NCI-H187 (cell line): ENCODE measurements at places on chromosomes 12 and 14.

GRCh38 chr14:104579507-104579906, at the start of gene C14orf180:
C14orf180 (plus strand) TSS chr14:104579764; CDS start chr14:104586431, 6,667 bp downstream.
- DNase-seq: no peak

GRCh38 chr14:95185033-95185766, 27.9 kb upstream of the DICER1 start:
- DNase-seq: no peak

- DNase-seq: no peak
These were observed 44.9 kb downstream of the BICD1 start for GRCh38 chr12:32151552-32151951.

GRCh38 chr12:126856958-126857357, 1410.0 kb upstream of the TMEM132C start:
- no peak for DNase-seq

DNA sequence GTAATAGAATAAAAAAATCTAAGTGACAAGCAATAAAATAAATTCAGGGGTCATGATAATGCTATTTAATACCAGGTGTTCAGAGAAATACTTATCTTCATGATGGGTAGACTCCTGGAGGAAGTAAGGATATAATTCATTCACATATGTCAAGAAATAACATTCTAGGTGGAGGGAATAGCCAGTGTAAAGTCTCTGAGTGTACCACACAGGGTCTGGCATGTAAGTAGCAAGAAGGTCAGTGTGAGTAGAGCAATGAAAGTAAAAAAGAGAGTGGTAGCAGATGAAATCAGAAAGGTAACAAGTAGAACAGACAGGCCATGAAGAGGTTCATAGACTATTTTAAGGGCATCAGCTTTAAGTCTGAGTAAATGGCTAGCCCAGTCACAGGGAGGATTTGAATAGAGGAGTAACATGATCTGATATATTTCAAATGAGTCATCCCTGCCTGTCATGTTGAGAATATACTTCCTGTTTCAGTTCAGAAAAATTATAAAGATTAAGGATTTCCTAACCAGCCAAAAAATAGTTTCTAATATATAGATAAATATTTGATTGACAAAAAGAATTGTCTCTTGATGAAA, 519.9 kb downstream of the C12orf50 start:
- DNase-seq: no peak

DNA sequence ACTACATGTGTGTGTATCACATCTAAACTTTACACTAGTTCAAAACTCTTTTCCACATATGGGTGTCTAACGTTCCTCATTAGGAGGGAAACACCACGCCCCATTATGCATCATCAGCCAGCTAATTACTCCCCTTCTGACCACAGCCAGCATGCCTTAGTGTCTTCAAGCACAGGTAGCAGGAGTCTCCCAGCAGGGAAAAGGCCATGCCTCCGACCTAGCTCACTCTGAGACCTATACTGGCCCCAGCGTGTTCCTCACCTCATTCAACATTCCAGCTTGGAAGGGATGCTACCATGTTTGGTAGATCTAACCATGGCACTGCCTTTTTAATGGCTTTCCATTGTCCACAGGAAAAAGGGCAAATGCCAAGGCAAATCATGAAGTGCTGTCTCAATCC, 66.1 kb upstream of the PRB2 start:
- DNase-seq: no peak

DNA sequence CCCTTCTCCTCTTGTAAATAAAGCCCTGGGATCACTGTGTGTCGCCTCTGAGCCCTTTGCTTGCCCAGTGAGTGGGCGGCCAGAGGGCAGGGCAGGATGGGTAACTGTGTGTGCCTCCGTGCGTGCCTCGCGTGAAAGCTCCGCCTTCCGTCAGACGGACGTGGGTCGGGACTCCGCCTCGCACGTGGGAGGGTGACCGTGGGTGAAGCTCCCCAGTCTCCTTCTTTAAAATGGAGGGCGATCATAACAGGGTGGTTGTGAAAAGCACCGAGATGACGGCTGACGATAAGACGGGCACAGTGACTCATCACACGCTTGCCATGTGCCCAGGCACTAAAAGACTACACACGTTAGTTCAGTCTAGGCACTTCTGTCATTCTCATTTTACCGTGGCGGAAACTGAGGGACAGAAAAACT, 9.2 kb downstream of the PHB2 start:
- no peak for DNase-seq

DNA sequence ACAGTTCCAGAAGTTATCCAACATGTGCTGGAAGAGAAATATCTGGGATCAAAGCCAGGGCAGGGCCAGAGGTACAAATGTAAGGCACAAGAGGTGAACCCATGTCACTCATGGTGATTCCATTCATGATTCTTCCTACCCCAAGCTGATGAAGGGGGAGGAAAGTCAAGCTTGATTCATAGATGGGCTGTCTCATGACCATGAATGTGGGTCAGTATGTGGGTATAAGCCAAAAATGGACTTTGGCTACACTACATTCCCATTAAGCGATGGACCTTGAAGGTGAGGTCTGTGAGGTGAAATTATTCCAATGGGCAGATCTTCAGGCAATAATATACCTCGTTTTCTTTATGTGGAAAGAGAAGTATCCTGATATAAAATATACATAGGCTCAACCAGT, 217.1 kb downstream of the BTG1 start:
- DNase-seq: no peak

- DNase-seq: no peak
These were observed 9.5 kb downstream of the REM2 start for GRCh38 chr14:22892488-22892887.

GRCh38 chr14:100236881-100237280, 2.1 kb upstream of the YY1 start:
- DNase-seq: no peak

DNA sequence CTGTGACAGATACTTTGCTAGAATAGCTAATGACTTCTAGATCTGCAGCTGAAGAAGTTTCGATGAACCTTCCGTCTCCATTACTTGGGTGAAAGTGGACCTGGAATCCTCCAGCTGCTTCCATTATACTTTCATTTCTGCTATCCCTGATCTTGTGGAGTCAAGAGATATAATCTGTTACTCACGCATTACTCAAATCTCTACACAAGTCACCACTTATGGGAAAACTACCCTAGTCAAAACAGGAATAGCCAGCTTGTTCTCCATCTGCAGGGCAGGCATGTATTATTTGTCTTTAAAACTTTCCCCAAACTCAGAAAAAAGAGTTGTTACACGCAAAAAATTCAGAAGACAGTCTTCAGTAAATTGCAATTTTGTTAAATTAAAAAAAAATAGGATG, 2.8 kb upstream of the KTN1 start:
- DNase-seq: no peak

DNA sequence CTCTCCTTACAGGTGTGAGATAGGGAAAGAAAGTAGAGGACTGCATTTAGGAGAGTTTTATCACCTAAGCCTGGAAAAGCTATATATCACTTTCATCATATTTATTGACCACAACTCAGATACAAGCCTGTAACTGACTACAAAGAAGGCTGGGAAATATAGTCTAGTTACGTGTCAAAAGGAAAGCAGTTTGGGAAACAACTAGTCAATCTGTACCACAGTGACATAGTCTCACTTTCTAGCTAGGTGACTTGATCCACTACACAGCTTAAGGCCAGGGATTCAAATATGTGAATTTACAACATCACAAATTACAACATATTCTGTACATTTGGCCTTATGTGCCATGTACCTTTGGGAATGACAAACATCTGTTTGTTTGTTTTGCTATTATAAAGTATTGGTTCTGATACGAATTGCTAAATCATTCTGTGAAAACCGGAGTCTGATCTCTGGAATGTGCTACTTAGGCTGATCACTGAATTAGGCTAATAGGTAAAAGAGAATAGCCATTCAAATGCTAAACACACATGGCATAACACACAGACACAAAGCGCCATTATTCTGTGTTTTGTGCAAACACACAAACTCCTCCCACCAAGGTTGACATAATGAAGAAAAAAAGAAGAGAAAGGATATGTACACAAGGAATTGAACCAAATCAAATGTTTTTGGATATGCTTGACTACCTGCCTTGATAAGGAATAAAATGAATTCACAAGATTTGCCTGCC, 279.8 kb downstream of the DUSP6 start:
- no peak for DNase-seq

GRCh38 chr14:88829188-88829587, 4.7 kb downstream of the TTC8 start:
- no peak for DNase-seq

DNA sequence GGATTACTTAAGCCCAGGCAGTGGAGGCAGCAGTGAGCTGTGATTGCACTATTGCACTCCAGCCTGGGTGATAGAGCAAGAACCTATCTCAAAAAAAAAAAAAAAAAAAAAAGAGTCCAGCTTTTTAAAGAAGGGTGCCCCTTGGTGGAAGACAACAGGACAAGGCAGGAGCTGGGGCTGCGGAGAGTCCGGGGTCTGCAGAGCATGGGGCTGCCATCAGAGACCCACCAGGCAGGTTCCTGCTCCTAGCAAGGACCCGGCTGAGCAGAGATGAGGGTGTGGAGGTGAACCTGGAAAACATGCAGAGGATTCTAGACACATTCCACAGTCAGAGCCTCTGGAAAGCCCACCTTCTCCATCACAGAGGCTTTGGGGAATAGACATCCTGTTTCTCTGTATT, 21.0 kb upstream of the CIPC start:
- DNase-seq: no peak

GRCh38 chr12:2487278-2487677, 307.5 kb upstream of the FKBP4 start:
- no peak for DNase-seq

DNA sequence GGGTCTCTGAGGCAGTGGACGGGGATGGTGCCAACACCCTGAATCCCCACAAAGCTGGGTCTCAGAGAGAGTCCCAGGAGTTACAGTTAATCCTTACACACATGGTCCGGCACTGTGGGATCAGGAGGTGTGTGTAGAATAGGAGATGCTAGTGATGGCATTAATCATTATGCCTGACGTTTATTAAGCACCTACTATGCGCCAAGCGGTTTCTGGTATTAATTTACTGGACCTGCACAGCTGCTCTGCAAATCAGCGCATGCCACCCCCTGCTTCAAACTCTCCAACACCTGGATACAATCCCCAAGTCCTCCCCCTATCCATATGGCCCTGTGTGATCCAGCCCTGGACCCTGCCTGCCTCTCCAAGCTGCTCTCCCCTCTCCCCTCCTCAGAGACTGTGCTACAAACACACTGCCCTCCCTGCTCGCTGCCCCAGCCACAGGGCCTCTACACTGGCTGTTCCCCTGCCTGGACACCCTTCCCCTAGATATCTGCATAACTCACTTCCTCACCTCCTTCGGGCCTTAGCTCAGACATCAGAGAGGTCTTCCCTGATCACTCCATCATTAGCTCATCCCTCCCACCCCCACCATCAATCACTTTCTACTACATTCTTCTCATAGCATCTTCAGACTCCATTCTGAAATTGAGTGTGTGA, 86.0 kb downstream of the RFLNA start:
- DNase-seq: no peak

DNA sequence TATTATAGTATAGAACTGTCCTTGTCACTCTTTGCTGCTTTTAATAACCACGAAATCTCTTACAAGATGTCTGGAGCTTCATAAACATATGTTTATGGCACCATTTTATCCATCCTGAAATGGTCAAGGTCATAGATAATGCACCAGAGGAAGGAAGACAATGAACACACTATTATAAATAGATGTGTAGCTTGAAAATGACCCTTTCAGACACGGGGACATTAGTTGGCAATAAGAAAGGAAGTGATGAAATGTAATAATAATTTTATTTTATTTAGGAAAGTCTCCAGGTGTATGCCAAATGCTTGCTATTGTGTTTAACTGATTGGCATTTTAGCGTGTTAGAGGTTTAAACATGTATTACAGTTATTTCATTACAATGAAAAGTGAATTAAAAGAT, 36.8 kb upstream of the SLC38A2 start:
- no peak for DNase-seq

- no peak for DNase-seq
These were observed 92.7 kb upstream of the HECTD1 start for GRCh38 chr14:31300296-31300695.

DNA sequence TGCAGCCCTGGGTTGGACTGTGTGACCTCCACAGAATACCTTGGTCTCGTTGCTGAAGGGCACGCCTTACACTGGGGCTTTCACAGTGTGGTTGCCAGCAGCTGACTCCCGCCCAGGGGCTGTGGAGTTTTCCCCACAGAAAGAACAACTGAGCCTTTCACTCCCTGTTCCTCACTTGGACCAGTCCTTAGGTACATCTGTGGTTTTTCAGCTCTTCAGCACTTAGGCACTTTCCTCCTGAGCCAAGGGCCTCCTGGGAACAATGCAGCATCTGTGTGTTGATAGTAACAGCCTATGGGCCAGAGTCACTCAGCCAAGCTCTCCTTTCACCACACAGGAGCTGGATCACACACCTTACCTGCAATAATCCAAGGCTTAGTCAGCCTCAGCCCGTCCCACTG, 25.0 kb downstream of the ERP27 start:
- peak; percentile 23 for DNase-seq
